AG09319 (cell line): ENCODE measurements at places on chromosomes 6 and 20.

GRCh38 chr6:151652325-151652724 lies 155.2 kb upstream of the ESR1 start:
- no peak for DNase-seq

- DNase-seq: no peak
Observed at GRCh38 chr20:50969912-50970311, 11.3 kb downstream of the MOCS3 start.

GRCh38 chr20:62823688-62824475 lies 7.0 kb downstream of the COL9A3 start:
- DNase-seq: no peak

DNA sequence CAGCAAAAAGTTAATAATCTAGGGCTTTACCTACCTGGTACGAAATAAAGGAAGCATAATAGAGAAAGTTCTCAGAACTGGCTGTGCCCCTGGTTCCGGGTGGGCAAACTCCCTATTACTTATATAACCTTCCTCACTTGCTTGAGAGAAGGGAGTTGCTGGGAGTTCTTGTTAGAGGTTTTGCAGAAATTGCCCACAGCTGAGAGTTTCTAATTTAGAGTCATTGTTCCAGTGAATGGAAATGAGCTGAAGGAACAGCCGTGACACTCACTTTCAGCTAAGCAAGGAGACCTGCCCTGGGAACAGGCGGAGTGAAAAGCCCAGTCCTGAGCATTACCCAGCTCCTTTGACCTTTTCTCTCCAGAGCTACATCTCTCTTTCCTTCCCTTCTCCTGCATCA lies 594.6 kb upstream of the FLRT3 start:
- DNase-seq: no peak

DNA sequence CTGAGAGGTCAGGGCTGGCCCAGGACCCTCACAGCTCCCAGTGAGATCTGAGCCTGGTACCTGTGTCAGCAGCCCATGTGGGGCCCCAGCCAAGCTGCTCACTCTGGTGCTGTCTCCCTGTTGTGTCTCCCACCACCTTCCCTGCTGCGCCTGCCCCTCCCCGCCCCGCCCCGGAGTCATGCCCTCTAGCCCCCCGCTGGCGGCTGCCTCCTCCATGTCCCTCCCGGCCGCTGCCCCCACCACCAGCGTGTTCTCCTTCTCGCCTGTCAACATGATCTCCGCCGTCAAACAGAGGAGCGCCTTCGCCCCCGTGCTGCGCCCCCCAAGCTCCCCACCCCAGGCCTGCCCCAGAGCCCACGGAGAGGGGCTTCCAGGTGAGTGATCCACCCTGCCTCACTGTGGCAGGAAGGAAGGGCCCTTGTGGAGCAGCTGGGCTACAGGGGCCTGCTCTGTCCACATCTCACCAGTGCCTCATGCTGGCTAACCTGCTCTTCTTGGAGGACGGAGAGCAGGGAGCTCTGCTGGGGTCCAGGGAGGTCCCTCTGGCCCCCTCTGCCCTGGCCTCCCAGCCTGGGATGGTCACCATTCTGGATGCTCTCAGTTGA lies 44.9 kb downstream of the CPXM1 start:
- no peak for DNase-seq

GRCh38 chr6:155504848-155505607 lies 49.4 kb upstream of the NOX3 start:
- no peak for DNase-seq

DNA sequence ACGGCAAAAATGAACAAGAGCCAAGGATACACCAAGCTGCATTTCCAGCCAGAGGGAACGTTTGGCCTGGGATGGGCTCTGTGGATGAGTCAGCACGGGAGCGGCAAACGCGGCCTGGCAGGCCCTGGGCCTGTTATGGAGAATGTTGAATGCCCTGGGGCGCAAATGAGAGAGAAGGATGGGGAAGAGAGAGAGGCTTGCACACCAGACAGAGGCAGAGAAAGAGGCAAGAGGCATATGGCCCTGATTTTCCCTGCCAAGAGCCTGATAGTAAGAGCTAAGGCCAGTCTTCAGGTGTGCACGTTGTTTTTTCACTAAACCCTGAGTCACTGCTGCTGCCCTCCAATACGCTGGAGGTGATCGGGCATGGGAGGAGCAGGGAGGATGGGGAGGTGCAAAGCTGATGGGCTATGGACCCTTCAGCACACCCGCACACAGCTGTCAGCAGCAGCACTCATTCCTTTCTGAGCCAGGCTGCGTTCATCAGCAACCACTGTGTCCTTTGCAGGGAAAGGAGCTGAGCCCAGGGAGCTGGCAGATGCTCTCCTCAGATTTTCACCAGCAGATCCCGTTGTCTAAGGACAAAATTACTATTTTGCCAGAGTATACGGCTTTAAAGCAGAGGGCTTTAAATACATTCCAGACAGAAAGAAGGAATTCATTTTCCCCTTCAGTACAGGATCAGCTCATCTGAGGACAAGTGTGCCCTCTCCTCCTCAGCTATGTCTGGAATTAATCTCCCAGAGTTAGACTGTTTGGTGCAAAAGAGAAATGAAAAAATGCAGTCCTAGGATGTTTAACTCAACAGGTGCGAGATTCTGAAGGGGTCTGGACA lies 61.7 kb upstream of the SLC22A23 start:
- DNase-seq: peak; percentile 71

DNA sequence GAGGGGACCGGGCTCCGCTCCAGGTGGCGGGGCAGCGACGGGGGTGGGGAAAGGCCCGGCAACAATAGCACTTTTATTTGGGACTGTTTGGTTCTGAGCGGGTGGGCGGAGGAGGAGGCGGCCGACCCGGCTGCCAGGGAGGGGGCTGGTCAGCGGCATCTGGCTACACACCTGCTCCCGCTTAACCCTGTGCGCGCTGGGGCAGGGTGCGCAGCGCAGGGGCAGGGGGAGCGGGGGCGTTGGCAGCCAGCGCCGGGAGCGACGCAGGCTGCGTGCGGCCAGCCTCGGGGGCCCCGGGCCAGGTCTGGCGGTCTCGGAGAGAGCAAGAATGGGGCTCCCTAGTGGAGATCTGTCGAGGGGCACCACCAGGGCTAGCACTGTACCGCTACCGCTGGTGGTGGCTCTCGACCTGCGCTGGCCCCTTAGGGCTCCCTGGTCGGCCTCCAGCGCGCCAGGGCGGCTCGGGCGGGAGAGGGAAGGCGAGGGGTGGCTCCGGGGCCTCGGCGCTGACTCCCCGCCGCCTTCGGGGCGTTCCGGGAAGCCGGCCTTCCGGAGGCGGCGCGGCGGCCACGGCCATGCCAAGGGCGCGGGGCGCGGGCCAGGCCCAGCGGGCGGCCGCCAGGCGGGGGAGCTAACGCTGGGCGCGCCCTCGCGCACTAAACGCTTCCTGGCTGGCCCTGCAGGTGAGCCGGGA lies 92.4 kb downstream of the NCR2 start:
- no peak for DNase-seq

DNA sequence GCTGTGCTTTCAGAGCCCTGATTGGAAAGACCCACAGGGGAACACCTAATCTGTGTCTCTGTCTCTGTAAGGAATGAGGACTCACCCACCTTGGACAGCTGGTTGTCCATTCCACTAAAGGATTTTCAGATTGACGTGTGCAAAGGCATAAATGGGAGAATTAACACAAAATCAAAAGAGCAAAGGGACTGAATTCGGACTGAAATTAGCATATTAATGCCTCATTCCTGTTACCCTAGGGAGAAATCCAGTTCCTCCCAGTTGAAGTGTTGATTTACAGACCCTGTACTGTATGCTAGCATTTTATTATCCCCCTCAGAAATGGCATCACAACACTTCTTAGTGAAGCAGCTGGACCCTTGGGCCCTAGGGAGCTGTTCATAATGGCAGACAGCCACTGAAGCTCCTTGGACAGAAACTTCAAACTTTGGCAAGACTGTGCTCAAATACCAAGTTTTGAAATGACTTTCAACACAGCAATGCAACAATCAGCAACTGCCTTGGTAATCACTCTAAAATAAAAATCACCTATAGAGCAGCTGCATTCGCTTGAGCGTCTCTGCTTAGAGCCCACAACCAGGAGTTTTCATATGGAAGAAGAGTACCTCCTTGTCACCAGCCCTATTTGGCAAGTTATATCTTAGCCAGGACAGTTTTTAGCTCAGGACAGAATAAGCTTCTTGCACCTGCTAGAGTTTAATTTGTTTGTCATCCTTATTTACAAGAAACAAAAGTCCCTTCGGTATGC lies 118.1 kb downstream of the TRDN start:
- DNase-seq: no peak

GRCh38 chr6:91575032-91575431 lies 988.2 kb upstream of the MAP3K7 start:
- no peak for DNase-seq

GRCh38 chr20:12090920-12091319 lies 173.2 kb downstream of the BTBD3 start:
- no peak for DNase-seq

DNA sequence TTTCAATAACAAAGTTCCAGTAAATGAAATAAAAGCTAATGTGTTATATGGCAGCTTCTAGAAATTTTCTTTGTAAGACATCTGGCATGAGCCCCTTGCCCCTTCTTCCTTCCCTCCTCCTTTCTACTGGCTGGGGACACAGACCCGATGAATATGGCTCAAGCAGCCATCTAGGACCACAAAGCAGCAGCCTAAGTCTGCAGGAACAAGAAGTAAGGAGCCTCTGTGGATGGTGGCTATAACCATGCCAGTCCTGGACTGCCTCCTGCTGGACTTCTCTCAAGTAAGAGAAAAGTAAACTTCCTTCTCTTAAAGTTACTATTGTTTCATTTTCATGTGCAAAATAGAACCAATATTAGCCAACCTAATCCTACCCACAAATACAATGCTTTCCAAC lies 114.9 kb upstream of the DST start:
- no peak for DNase-seq

DNA sequence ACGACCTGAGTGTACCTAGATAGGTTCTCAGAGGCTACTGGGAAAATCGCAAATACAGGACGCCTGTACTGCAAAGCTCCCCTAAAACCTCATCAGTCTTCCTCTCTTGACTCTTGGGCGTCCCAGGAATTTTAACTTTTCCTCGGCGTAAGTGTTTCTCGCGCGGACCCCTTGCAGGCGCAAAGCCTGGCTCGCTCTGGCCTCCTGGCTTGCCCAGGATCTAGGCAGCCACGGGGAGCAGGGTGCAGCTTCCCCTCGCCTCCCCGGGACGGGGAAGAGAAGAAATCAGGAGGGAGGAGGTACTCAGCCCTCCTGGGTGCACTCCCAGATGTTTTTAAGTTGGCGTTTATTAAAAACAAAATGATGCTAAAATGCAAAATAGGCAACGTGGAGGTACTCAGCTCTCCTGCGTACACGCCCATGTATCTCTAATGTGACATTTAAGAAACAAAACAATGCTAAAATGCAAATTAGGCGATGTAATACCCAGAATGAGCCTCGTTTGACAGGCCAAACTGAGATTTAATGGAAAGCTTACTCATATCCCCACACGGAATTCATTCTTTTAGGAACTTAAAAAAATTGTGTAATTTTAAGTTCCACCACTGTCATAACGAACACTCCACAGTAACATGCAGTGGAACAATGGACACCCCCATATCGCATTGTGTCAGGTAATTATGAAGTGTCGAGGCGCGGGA lies 1.6 kb upstream of the SOBP start:
- no peak for DNase-seq

DNA sequence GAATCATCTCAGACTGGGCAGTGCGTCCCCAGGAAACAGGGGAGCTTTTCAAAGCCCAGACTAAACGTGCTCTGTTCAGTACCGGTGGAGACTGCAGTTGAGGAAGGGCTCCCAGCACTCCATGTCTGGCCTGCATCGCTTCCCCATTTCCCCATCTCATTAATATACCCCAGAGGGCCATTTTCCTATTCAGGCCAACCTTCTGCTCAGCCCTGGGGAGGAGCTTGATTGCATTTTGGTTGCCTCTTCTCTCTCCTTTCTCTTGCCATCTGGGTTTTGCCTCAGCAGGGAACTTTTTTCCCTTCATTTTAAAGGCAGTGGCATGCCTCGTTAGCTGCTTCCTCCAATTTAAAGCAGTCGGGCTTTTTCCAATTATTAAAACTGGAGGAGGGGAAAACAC lies 394.3 kb upstream of the SOX4 start:
- no peak for DNase-seq

DNA sequence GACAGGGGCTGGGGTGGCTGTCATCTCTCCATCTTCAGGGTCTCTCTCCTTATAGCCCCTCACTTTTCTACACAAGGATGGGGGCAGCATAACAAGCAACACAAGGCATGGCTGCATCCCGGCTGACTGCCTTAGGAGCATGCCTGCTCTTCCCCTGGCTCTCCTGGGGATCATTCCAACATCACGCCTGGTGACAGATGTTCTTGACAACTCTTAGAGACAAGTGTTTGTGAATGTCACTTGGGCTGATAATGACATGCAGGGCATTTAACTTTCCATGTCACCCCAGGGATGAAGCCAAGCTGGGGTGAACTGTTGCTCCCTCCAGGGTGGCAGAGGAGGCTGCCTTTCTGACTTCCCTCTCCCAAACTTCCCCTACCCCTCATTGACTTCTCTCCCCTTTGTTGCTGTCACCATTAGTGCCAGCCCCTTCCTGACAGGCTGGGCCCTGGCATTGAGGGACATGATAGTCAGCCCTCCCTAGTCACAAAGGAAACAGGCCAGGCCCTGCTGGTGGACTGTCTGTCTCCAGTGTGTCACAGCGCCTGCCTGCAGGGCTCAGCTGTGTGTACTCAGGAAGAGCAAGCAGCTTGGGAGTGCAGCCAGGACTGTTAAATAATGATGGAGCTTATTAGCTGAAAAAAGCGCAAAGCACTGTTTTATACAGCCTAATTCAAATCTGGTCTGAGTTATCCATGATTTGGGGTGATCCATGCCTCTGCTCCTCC lies 161.8 kb downstream of the LRFN2 start:
- no peak for DNase-seq

DNA sequence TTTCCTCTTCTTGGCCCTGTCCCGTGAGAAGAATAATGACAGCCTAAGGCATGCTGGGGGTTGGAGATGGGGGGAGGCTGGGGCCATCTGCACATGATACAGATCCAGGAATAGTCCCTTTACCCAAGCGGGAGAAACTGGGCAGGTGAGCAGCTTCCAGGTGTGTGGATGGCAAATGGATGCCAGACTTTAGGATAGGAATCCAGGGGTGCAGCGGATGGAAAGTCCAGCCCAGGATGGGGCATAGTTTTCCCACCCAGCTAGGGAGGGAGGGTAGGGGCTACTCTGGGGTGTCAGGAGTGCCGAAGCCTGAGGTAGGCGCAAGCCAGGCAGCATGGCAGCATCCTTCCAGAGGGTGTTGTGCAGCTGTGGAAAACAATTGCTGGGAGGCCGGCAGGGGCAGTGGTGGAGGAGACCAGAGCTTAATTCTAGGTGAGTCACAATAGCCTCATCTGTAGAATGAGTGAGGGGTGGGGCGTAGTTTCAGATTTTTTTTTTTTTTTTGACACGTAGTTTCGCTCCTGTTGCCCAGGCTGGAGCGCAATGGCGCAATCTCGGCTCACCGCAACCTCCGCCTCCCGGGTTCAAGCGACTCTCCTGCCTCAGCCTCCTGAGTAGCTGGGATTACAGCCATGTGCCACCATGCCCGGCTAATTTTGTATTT lies 15.4 kb upstream of the FAM110A start:
- DNase-seq: no peak

DNA sequence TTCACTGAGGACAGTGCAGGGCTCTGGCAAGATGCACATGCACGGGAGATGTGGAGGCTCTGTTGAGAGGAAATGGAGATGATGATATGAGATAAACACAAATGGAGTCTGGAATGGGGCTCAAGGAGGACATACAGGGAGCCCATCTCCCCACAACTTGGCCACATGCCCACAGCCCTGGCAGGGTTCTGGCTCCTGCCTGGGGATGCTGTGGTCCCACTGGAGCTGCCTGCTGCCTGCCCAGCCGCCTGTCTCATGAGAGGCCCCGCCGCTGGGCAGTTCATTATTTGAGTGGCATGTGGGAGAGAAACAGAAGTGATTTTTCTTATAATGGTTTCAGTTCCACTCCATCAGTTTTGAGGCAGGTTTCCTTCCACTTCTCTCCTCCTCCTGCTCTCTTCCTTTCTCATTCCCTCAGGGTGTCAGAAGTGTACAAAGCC lies 133.6 kb upstream of the TRAF3IP2 start:
- no peak for DNase-seq
